ENCODE measurements at places on chromosomes 6 and 20.

DNA sequence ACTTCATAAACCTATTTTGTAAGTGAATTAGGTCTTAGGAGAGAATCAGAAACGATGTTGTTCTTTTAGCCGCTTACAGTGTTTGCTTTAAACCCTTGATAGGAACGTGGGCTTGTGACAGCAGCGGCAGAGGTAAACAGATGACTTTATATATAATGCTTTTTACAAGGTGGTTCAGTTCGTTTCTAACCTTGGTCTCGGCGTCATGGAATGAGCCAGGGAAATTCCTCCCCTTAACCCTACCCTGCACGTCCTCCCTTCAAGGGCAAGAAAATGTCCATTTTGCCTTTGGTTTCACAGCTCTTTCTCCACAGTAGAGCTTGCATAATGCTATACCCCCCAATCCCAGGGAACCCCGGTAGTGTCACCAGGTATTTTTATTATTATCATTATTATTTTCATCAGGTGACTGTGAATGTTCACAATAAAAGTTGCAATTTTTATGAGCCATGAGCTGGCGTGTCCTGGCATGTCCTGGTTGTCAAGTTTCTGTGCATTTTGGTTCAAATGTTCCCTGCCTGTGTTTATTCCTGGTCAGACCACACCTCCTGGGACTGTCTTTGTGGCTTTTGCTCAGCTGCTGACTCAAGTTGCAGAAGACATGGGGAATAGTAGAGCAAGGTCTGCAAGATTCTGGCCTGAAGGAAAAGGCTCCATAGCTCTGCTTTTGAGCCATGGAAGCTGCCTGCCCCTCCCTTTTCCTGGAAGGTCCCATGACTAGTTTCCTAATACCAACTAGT lies 112.8 kb upstream of the BMP2 start:
- DNase-seq, result no peak

DNA sequence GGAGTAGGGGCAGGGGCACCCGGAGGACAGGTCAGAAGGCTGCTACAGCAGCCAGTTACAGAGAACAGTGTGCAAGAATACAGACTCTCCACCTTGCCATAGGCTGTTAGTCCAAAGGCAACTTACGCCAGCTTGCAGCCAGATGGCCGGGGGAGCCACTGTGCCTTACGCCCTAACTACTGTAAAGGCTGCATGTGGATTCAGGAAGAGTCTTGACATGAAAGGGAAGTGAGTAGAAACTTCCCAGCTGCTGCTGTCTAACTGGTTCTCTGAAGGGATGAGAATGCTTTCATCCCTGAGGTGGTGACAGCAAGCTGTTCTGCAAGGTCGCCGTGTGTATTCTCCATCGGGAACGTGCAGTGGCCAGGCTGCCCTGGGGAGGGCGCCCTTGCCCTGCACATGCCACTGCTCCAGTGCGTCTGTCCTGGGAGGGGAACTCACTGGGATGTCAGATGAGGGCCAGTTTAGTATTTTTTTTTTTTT lies 46.1 kb downstream of the LYRM4 start:
- DNase-seq, result no peak

DNA sequence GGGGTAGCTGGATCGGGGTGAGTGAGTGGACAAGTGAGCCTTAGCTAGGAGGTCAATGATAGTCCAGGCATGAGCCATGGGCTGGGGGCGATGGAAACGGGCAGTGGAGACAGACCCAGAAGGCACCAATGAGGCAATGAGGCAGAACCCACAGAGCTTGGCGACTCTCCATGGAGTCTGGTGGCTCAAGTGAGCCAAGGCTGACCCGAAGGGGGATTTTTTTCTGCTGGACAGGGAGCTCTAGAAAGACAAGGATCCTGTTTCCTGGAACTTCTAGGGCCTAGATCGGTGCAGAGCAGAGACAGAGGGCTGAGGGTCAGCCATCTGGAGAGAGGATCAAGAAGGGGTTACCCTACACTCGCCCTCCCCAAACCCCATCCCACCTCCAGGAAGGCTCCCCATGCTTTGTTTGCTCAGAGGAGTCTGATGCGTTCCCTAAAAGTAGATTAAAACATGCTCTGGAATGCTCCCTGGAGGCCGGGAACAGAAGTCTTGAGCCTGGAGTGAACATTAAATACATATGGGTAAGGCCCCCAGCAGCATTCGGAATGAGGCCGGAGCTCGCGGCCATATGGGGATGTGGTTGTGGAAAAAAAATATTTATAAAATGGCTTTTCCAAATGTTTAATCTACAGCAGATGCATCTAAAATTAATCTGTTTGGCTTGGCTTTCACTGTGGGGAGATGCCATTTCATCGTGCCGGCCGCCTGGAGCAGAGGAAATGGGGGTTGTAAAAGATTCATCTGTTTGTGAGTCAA lies 237.8 kb upstream of the PMEPA1 start:
- DNase-seq, result no peak

- DNase-seq, result no peak
Measured at GRCh38 chr6:93040375-93040774, 379.0 kb downstream of the EPHA7 start.

All from CMK (cell line).